NCI-H2029 treated with DMSO at 0.1 percent for 48 hours (cell line): ENCODE measurements at places on chromosomes 6 and 20.

GRCh38 chr6:169101981-169102380, 151.7 kb downstream of the THBS2 start:
- no peak for DNase-seq

DNA sequence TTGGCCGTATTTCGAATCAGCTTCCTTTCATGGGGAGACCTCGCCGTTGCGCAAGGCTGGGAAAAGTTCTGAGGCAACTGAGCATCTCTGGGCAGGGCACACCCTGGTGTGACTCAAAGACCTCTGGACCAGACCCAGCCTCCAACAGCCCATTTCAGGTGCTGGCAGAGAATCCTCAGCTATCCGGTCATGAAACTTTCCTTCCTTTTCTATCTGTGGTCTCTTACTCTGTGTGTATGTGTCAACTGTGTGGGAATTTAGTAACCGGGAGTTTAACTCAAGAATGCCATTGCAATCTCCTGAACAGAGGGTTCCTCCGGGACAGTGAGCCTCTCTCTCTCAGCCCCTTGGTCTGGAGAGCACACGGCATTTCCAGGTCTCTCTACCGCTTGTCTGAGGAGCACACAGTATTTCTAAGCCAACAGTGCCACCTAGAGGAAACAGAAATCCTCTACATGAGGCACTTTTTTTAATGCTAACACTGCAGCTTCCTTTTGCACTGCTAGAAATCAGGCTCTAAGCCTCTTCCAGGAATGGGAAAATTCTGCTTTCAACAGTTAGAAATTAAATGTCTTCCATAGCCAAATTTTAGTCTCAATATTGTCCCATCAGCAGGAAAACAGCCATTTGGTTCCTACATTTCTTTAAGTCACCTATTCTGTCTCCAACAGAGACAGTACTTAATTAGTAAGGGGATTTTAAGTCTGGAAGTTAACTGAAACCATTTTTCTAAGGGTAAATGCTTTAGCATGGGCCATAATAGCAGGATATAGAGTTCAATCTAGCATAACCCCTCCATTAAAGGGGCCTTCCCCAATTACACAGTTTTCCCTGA, 32.7 kb downstream of the PLN start:
- DNase-seq: peak; percentile 66

- no peak for DNase-seq
Observed at GRCh38 chr6:31586599-31587281, 663 bp downstream of the LST1 start.

DNA sequence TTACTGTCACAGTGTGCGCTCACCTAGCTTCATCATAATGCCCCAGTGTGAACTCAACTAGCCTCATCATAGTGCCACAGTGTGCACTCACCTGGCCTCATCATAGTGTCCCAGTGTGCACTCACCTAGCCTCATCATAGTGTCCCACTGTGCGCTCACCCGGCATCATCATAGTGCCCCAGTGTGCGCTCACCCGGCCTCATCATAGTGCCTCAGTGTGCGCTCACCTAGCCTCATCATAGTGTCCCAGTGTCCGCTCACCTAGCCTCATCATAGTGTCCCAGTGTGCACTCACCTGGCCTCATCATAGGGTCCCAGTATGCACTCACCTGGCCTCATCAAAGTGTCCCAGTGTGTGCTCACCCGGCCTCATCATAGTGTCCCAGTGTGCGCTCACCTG, 10.6 kb downstream of the TMEM242 start:
- no peak for DNase-seq

DNA sequence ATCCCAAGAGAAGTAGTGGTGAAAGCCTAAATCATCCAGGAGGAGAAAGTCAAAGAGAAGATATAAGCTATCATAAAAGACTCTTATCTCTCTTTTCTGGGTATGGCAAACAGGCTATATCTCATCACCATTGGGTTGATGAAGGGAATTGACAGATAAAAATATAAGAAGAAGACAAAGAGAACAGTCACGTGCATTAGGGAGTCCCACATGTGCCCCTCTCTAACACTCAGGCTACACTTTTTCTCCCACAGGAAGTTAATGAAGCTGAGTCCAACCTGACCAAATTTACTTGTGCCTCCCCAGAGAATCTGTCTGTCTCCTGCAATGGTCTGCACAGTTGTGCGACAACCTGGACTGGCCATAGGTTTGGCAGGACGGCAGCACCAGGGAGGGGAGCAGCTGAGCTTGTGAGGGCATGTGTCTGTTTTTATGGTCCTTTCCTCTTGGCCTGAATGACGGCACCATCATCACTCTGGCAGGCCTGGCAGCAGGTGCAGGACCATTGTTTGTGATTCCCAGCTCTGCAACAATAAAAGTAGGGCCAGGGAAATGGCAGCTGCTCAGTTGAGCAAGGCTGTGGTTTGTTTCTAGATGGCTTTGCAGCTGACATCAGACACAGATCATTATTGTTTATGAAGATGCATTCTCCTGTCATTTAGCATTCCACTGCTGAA, 144.5 kb upstream of the MCHR2 start:
- DNase-seq: peak; percentile 25

DNA sequence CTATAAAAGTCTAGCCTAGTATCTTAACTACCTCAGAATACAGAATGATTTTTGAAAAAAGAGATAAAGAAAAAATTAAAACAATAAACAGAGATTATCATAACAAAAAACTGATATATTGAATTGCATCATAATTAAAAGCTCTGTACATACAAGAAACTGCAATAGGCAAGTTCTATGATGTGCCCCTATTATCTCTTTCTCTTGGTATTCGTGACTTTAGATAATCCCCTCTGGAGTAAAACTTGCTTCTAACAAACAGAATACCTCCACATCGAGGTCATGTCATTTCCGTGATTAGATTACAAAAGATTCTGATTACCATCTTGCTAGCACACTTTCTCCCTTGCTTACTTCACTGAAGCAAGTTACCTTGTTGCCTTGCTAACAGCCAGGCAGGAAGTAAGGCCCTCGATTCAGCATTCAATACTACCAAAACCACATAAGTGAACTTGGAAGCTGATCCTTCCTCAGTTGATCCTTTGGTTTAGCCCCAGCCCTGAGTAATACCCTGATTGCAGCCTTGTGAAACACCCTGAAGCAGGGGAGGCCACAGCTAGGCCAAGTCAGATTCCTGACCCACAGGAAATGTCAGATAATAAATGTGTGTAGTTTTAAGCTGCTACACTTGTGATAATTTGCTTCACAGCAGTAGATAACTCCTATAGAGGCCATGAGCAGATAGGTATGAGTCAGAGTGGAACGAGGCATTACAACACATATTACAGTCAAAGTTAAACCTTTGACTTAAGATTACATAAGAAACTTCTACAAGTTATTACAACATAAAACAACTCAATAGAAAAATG, 53.7 kb upstream of the TMX4 start:
- no peak for DNase-seq

DNA sequence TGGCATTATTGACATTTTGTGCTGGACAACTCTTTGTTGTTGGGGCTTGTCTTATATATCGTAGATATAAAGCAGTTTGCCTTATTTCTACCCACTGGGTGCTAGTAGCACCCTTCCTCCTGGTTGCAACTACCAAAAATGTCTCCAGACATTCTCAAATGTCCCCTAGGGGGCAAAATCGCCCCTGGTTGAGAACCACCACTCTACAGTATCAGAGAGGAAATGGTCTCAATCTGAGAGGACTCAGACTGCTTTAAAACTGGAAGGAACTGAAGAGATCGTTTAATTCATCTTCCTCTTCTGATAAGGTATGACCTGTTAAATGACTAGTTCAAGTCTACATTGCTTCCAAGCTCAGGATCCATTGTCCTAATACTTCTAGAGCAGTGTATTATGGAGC, 14.9 kb downstream of the SH3BGRL2 start:
- DNase-seq: no peak

GRCh38 chr6:113019176-113019575, 672.0 kb downstream of the RFPL4B start:
- DNase-seq: no peak

DNA sequence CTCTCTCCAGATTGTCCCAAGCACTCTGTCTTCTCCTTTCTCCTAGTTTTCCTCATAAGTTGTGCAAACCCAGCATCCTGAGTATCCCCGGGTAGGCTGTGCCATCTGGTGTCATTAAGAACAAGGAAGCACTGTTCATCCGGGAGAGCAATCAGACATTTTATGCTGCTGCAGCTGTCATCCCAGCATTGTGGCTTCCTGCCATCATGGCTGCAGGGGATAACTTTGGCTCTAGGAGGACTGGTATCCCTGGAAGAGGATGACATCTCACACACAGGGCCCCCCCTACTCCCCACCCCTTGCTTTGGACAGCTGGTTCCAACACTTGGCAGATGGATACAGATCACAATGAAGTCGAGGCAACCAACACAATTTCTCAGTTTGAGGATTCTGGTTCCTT, 1195.1 kb upstream of the MAP3K7 start:
- DNase-seq: no peak

DNA sequence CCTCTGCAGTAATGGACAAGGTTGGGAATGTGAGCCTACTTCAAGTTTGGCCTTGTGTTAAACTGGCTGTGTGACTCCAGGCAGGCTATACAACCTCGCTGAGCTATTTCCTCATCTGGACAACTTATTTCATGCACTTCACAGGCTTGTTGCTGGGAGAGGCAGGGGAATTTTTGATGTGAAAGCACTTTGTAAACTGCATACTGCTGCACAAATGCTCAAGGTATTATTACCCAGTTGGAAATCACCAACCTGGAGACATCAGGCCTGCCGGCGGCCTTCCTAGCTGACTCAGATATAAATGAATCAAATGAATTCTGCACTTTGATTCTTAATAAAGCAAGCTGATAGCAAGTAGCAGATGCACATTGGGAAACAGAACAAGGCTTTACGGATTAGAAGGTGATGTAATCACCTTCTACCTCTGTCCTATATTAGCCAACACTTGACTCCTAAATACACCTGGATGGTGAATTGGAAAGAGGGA, 10.1 kb downstream of the JARID2 start:
- no peak for DNase-seq

GRCh38 chr6:48736501-48737206, 625.7 kb upstream of the PTCHD4 start:
- DNase-seq: no peak

- no peak for DNase-seq
Observed at GRCh38 chr20:48209102-48209501, 423.8 kb upstream of the SULF2 start.

DNA sequence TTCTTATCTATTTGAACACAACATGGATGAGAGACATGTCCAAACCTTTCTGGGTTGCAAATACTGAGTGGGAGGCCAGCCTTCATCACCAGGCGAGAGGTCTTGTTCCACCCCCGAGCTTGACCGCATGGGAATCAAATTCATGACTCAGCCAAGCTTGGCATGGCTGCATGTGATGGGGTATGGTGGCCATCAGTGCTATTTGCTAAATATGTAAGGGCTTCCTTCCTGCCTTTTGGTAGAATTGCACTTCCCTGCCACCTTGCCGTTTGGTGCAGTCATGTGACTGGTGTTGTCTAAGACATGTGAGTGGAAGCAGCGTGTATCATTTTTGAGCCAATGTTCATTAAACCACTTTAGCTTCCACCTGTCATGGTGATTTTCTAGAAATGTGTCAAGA, 508.9 kb upstream of the SULF2 start:
- no peak for DNase-seq

DNA sequence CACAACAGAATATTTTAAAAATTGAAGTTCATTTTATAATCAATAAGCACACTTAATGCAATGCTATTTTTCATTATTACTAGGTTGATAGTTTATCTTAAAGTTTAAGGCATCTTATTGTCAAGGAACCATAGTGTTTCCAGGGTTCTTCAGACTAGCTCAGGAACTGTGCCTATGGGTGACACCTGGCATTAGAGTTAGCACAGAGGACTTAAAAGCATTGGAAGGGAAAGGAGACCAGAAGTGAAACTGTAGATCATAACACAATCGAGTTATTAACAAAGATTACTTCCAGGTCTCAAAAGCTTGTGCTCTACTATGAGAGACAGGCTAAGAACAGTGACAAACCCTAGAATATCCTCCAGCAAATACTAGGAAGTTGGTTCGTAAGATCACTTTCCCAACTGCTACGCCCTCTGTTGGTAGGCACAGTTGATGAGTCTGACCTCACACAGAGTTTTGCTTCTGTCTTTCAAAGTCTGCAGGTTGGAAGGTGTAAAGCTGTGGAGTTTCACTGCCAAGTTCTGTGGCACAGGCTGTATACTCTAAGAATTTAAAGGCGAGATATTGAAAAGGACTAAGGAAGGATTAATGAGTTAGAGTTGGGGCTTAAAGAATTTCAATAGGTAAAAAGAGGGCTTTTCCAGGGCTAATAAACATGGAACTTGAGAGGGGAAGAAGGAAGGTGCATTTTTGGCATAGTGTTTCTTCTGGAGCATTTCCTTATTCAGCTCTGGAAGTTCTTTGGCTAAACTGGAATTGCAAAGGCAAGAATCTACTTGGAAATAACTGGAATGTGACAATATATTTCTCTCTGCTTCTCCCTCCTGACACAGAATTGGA, 531.3 kb upstream of the JAG1 start:
- DNase-seq: peak; percentile 6

- no peak for DNase-seq
Observed at GRCh38 chr6:24382220-24382540, 20.6 kb upstream of the MRS2 start.

DNA sequence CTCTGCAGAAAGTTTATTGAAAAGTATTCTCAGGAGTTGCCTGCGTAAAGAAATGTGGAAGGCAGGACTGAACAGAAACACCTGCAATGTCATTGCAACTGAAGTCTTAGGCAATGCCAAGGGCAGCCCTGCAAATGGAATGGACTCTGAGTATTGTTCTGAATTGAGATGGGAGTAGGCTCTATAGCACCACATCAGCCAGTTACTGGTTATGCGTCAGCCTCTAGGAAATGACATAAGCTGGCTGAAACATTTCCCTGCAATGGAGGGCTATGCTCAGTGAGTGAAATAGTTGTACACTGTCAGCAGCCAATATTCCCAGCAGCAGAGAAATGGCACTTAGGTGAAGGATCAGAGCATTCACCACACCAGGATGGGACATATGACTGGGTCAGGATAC, 13.8 kb upstream of the GJE1 start:
- no peak for DNase-seq

DNA sequence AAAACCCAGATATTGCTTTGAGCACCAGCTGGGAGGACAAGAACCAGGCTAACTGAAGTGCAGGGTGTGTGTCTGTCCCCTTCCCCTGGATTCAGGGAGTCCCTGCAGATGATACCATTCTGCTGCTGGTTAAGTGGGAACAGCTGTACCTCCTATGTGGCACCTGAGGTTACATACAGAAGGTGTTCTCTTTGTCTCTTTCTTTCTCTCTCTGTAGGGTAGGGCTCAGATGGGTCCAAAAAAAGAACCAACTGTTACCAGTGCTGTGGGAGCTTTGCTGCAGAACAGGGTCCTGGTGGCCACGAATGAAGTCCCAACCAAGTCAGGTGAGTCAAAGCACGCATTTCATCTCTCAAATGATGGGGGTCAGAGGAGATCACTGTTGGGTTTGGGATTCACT, 38.6 kb downstream of the ZC2HC1B start:
- no peak for DNase-seq

- DNase-seq: no peak
Observed at GRCh38 chr6:20156824-20157223, 55.4 kb downstream of the MBOAT1 start.

DNA sequence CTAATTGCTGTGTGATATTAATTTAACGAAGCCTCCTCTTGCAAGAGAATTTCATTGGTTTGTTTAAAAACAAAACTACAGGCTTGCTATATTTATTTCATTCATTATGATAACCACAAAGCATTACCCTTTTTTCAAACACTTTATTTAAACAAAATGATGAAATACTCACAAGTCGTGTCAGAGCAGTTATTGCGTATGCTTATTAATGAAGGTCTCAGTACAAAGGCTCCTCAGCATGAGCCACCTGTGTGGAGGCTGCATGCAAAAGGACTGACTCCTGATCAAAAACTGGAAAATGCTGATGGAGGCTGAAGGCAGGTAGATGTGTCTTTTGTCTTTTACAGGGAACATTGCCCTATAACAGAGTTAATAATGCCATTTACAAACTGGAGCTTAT, 130.5 kb downstream of the CRYBG1 start:
- DNase-seq: no peak
